CD4-positive, alpha-beta T cell treated with Interferon gamma for 1 hour (primary cell): ENCODE measurements at places on chromosomes 16 and 17.

DNA sequence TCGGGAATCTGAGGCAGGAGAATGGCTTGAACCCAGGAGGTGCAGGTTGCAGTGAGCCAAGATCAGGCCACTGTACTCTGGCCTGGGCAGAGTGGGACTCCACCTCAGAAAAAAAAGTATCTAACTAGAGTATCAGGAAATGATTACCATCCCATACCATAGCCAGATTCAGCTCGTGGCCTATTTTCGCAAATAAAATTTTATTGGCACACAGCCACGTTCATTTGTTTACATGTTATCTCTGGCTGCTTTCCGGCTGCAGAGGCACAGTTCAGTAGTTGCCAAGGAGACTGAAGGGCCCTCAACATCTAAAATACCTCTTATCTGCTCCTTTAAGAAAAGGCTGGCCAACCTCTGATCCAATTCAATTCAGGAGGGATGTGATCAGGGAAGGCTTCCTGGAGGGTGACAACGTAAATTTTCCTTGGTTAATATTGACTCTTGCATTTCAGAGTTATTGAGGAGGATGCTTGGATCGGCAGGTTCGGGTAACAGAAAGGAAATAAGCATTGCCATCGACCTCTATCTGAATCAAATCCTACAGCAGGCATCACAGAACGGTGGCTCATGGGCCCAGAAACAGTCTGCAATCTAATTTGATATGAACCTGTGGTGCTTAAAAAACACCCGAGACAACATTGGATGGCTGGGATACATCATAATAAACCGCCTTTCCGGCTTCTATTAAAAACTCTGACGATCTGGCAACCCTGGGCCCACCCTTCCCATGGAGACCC lies 73.8 kb downstream of the XYLT1 start:
- peak; percentile 57 for DNase-seq

GRCh38 chr17:1967213-1967612 lies 57.9 kb downstream of the RTN4RL1 start:
- DNase-seq: no peak

GRCh38 chr17:73533127-73533526 lies 111.1 kb downstream of the SDK2 start:
- DNase-seq: no peak

DNA sequence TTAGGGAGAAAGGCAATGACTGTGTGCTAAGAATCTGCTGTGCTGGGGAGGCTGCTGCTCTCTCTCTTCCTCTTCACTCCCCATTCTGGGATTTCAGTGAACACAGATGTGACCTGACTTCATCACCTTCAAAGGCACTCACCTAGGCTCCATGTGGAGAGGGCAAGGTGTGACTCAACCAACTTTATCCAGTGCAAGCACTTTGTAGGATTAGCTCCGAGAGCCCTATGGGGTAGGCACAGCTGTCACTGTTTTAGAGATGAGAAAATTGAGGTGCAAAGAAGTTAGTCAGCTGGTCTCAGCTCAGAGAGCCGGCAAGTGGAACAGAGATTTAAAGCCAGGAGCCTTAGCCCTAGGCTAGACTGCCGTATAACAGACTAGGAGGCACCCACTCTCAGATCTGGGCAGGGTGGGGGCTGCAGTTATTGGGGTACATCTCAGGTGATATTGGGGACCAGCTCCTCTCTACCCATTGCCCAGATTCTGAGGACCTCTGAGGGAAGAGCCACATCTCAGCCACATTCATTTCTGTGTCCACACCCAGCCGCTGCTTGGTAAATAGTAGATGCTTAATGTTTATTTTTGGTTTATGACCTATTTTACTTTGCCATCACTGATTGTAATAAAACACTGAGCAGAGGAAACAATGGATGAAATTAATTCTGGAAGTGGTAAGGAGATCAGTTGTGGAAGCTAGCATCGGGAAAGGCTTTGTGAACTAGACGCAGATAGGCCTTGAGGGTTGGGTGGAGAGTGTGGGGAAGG lies 138.8 kb downstream of the CCDC182 start:
- no peak for DNase-seq

DNA sequence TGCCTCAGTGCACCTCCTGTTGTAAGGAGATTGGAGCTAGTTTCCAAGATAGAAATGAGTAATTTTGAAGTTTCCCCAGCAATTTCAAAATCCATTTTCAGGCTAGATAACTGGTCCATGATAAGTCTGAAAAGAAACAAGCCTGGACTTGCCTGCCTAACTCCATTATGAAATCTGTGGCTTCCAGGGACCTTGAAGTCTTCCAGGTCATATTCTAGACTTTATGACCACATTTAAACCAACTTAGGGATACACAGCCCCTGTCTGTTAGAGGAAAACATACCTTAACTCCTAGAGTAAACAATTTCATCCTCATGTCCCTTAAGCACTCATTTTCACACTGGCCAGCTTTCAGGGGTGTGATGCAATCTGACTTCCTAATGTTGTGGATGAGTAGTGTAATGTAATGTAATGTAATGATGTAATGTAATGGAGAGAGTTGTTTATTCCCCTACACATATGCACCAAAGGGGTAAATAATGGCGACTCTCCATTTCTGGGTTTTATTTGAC lies 96.7 kb upstream of the FAM20A start:
- no peak for DNase-seq

GRCh38 chr16:57976331-57976796 lies 5.4 kb upstream of the CNGB1 start:
- no peak for DNase-seq

- no peak for DNase-seq
Measured at GRCh38 chr17:55726440-55726839, 3.8 kb upstream of the TMEM100 start.

- no peak for DNase-seq
Measured at GRCh38 chr16:22638393-22639206, 127.9 kb downstream of the NPIPB5 start.

GRCh38 chr17:29483503-29483902 lies 83.3 kb downstream of the ABHD15 start:
- DNase-seq: no peak

DNA sequence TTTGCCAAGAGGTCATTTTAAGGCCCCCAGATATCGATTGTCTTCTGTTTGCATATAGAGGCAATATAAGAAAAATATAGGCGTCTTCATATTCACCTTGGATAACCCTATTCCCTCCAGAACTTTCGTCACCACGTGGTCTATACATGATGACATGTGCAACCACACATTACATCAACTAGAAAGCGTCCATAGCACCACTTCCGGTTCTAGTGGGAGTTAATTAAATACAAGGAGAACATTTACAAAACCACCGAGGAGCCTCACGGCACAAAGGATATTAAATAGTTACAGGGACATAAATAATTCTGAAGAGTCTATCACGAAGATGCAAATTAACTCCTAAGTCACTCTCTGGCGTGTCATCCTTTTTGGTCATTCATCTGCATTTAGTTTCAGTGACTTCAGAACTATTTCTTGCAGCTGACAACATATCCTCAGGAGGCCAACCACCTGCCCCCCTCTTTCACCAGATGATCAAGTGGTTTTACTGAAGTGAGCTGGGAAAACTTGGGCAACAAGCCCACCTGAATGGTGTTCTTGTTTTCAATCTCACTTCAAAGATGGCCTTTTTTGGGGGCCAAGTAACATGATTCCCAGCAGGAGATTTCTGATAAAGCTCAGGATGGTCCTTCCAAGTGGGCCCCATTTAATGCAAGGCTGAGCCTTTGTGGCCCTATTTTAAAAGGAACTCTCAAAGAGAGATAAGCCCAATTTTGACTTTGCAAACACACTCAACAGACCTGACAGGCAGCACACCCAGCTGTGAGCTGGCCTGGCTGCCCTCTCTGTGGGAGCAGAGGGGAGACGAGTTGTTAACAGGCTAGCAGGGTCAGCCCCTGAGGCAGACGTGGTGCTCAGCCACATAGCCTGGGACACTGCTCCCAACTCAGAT lies 15.3 kb downstream of the CMTM3 start:
- no peak for DNase-seq

GRCh38 chr17:70187383-70187782 lies 18.1 kb downstream of the KCNJ2 start:
- no peak for DNase-seq

DNA sequence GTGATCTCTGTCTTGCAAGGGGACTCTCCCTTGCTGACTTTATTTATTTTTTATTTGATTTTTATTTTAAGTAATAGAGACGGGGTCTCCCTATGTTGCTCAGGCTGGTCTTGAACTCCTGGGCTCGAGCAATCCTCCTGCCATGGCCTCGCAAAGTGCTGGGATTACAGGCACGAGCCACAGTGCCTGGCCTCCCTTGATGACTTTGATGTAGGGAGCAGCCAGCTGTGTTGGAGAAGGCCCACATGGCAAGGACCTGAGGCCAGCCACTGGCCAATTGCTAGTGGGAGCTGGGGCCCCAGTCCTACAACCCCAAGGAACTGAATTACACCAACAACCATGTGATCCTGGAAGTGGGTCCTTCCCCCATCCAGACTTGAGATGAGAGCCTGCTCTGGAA lies 81.8 kb downstream of the CNGB1 start:
- DNase-seq: no peak

DNA sequence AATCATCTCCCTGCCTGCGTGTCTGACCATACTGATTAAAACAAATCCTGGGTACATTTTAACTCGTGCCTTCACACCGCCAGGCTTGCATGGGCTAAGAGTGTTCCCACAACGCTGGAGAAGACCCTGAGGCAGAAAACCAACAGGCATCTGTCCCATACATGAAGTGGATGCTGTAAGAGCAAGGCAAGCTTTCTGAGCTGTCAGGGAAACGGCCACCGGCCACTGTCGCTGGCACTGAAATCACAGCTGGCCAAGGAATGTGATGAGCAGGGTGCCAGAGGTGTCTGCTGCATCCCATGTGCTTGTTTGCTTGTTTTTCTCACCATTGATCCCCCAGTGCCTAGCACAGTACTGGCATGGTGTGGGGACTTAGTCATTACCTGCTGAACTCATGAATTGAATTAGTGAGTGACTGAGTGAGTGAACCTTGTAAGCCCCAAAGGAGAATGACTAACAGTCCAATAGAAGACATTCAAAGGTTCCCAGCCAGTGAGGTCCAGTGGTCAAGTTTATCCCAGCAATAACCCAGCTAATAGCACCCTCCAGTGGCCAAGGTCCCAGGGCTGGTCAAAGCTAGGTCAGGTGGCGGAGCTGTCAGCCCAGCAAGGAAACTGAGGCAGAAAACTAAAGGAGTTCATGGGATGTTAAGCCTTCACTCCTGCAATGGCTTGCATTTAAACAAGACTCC lies 92.7 kb upstream of the CDH5 start:
- DNase-seq: no peak
